ENCODE measurements at places on chromosomes 12 and 14. TPM values are rescaled to one million over a fixed set of nuclear protein-coding genes. Genes with fewer than 3 reads are reported as not detected.

SP7 gene
- total RNA-seq: not detected

CMKLR1 gene
- total RNA-seq: 5.3 TPM

GPR84 gene
- not detected for total RNA-seq

GPR135 gene
- total RNA-seq: 4.2 TPM

MYF6 gene
- total RNA-seq: not detected

NOVA1 gene
- 0.78 TPM for total RNA-seq

RPL6 gene
- total RNA-seq: 864 TPM

CLEC7A gene
- total RNA-seq: 5.7 TPM

RNASE7 gene
- total RNA-seq: 1.0 TPM

SLC6A13 gene
- not detected for total RNA-seq

GYS2 gene
- not detected for total RNA-seq

BMP4 gene
- 8.3 TPM for total RNA-seq

GPR68 gene
- 0.26 TPM for total RNA-seq

FOXN3 gene
- 61.6 TPM for total RNA-seq

UNC79 gene
- total RNA-seq: 3.3 TPM

CCDC177 gene
- total RNA-seq: not detected

CBLN3 gene
- 4.9 TPM for total RNA-seq

HOXC12 gene
- total RNA-seq: not detected

GLIPR1L1 gene
- not detected for total RNA-seq

ARL1 gene
- 52.4 TPM for total RNA-seq

LRIG3 gene
- total RNA-seq: 68.6 TPM

RIMBP2 gene
- 27.4 TPM for total RNA-seq

POTEG gene
- not detected for total RNA-seq

LALBA gene
- not detected for total RNA-seq

SVOP gene
- not detected for total RNA-seq
